ENCODE measurements at places on chromosomes 6 and 20.

DNA sequence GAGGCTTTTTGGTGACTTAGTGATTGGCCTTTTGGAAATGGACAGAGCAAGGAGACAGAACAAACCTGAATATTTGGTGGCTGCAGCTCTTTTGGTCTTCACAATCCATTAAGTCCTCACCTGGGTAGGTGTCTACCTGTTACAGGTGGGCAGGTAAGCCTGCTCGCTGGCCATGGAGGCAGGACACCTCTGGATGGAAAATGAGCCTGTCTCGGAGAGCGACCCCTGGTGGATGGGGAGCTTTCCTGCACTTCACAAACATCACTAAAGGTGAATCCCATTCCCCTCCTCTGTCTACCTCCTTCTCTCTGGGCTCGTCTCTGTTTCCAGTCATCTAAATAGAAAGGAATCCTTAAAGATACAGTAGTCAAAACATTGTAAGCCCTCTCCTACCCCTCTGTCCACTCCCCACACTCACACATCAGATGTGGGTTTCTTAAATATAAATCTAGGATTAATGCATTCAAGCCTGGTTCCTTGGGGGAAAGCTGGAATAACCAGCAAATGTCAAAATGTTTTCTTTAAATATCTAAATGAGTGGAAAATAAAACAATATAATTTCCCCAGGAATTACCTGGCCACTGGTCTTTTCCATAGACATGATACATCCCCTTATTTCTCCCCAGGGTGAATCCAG, 304.9 kb downstream of the CDH26 start:
- no peak for DNase-seq

- no peak for DNase-seq
Observed at GRCh38 chr6:706146-706545, 13.2 kb upstream of the EXOC2 start.

GRCh38 chr6:164151161-164152120, 736.9 kb downstream of the QKI start:
- DNase-seq: no peak

GRCh38 chr6:125773387-125774341, 17.1 kb upstream of the NCOA7 start:
- no peak for DNase-seq

DNA sequence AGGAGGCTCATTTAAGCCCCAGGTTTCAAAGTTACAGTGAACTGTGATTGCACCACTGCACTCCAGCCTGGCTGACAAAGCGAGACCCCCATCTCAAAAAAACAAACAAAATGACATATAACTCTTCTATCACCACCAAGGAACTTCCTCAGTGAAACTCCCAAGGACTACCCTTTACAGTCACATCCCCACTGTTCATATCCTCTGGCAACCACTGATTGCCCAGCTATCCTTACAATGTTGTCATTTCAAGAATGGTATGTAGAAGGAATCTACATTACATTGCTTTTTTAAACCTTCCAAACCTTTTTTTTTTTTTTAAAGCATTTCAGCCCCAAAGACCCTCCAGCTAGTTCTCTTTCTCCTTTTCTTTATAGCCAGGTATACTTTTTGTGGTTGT, 123.1 kb upstream of the CARMIL1 start:
- no peak for DNase-seq
